ENCODE measurements at places on chromosomes 2 and 18. TPM values are rescaled to one million over a fixed set of nuclear protein-coding genes. Genes with fewer than 3 reads are reported as not detected.

ACOXL gene
- total RNA-seq = not detected

SNORC gene
- 2.4 TPM for total RNA-seq

COBLL1 gene
- 3.7 TPM for total RNA-seq

TMEM178A gene
- 0.08 TPM for total RNA-seq

ALPG gene
- total RNA-seq = 0.38 TPM

ZNF532 gene
- 22.9 TPM for total RNA-seq

RFX8 gene
- total RNA-seq = not detected

FBXO48 gene
- 0.58 TPM for total RNA-seq

CYP27A1 gene
- 0.15 TPM for total RNA-seq
